ENCODE measurements at places on chromosomes 7 and 10.

DNA sequence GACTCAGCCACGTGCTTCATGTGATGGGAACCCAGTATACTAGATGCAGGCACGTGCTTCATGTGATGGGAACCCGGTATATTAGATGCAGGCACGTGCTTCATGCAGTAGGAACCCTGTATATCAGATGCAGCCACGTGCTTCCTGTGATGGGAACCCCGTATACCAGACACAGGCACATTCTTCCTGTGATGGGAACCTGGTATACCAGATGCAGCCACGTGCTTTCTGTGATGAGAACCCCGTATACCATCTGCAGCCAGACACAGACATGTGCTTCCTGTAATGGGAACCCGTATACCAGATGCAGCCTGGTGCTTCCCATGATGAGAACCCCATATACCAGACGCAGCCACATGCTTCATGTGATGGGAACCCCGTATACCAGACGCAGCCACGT lies 44.0 kb downstream of the MGMT start:
- no peak for DNase-seq

- DNase-seq: no peak
Measured at GRCh38 chr7:50865450-50865849, 82.8 kb upstream of the GRB10 start.

GRCh38 chr7:94656925-94657731 lies 1.2 kb upstream of the SGCE start:
- no peak for DNase-seq

GRCh38 chr7:14095233-14095950 lies 105.9 kb upstream of the ETV1 start:
- no peak for DNase-seq

- DNase-seq: no peak
Measured at GRCh38 chr7:98000356-98000755, 10.4 kb upstream of the OCM2 start.

DNA sequence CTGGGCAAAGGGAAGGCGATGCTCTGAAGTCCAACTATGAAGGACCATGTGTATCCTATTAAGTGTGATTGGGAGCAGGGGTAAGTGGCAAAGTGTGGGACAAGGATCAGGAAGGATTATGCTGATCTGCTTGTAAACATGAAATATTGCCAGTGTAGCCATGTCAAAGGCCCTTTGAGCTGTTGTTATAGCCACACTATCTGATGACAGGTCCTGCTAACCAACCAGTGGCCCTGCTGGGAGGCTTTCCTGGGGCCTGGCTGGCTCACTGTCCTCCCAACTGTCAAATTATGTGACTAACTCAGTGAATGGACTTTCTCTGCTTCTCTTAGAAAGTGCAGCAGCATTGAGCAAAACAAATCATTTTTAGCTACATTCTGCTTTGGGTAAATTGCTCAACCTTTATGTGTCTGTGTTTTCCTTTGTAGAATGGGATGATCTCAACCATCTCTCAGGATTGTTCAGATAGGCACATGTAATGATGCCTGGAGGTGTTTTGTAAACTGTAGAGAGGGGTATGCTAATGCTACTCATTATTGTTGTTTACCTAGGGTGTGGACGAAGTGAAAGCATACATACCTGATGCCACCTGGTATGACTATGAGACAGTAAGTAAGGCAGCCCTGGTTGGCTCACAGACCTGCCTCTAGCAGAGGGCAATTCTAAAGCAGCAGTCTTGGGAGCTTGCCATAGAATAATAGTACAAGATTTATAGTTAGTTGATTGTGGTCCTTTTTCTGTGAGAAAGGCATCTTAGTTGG lies 47.4 kb downstream of the MGAM2 start:
- DNase-seq: no peak

DNA sequence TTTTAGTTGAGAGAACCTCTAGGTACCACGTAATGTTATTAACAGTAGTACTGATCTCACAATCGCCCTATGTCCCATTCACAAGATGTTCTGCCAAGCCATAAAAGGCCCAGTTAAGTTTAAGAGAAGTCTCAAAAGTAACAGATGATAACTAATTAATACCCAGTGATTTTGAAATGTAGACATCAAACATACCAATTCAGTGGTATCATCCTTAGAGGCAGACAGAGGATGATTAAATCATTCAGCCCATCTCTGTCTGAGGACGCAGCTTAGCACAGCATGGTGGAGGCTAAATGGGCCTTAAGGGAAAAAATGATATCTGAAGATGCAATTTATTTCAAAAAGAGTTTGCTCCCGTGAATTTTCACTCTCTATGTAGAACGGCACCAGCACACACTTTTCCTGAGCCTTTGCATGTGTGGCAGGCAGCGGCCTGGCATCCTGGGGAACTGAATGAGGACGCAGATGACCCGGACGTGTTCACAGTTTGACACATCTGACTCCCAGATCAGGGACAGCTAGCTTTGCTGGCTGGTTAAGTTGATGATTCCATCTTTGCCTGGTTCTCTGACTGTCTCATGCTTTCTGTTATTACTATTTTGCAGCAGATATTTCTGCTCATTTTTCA lies 13.4 kb downstream of the EGFR start:
- DNase-seq: no peak

- no peak for DNase-seq
Measured at GRCh38 chr7:29860186-29860585, 53.9 kb downstream of the WIPF3 start.

DNA sequence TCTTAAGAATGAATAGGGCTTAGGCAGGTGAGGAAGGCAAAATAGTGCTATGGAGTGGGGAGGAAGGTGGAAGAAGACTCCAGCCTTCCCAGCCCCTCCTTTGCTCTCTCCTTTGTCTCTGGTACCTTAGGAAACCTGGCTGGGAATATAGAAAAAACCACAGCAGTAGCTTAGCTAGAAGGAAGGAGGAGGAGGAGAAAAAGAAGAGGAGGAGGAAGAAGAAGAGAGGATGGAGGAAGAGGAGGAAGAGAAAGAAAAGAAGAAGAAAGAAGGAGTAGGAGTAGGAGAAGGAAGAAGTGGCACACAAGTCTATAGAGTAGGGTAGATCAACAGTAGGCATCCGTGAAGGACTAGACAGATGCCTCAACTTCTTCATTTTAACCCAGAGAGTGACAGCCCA lies 36.5 kb upstream of the FAM180A start:
- DNase-seq: no peak

DNA sequence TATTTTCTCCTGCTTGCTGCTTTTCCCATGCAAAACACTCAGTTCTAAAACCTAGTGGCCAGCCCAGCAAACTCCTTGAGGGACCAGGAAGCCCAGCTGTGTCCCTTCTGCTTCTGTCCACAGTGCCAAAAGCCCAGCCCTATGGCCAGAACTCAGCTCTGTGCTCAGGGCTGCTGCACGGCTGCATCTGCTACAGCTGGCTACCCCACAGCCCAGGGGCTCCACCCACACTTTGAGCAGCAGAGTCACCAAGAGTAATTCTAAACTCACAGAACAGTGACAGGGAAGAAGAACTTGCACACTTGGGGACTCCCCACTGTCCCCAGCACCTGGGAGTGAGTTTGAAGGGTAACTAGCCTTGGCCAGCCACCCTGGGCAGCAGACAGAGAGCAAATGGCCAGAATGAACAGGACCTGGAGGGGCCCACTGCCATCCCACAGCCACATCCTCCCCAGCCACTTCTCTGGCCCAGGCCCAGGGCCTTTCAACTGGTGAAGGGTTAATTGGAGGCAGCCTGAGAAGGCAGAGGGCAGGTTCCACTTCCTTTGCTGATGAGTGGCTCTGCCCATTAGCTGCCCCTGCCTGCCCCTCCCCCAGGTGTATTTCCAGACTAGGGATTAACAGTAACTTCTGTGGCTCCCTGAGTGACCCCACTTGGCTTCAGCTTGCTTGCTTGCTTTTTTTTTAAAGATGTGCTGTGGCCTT lies 28.1 kb upstream of the TRIM8 start:
- DNase-seq: no peak

- DNase-seq: no peak
Measured at GRCh38 chr10:93894516-93895378, 969 bp downstream of the SLC35G1 start.

GRCh38 chr10:113235508-113235907 lies 285.5 kb downstream of the TCF7L2 start:
- DNase-seq: no peak

DNA sequence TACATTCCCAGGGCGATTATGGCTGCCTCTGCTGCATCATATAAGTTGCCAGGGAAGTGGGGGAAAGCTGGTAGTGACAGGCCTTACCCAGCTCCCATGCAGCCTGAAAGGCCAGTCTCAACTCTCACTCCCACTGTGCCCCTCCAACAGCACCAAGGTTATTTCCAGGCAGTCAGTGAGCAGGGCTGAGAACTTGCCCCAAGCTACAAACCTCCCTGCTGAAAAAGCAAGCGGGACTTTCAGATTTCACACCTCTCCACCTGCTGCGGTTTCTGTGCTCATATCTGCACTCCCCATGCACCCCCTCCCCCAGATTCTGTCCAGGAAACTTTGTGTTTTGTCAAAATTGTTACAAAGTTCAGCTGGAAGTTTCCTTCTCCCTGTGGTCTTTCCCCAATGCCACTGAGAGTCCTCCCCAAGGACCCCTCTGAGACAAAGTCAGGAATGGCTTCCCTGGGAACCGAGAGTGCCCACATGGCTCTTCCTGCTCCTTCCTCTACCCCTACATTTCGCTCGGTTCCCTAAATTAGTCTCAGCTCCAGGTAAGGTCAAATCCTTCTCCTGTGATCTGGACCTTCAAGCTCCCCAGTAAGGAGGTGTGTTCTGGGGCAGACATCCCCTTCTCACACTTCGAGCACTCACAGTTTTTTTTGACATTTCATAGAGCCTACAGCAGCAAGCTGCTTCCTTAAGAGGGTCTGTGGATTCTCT lies 25.3 kb upstream of the WNT2 start:
- DNase-seq: no peak

- DNase-seq: no peak
Measured at GRCh38 chr10:65320236-65321026, 1605.4 kb upstream of the LRRTM3 start.

- no peak for DNase-seq
Measured at GRCh38 chr10:132915411-132915810, 27.0 kb downstream of the CFAP46 start.

GRCh38 chr7:55517191-55517633 lies 55.1 kb downstream of the VOPP1 start:
- DNase-seq: no peak
